ENCODE measurements at places on chromosomes 4 and X. TPM values are rescaled to one million over a fixed set of nuclear protein-coding genes. Genes with fewer than 3 reads are reported as not detected.
A peak's percentile ranks its signal among the peaks of the same experiment; 100 is the strongest.

RAB41 gene
- total RNA-seq: not detected

KLB gene
- not detected for total RNA-seq

GRCh38 chr4:186557061-186557460 lies 1.7 kb upstream of the MTNR1A start:
- H3K4me1 ChIP-seq: peaks cover 26% of the 10 kb centered on the region
- H3K36me3 ChIP-seq: no peaks in the 10 kb centered on the region
- H3K27me3 ChIP-seq: no peaks in the 10 kb centered on the region
- peak overlapping the region; percentile 7 for H3K27ac ChIP-seq
- peak; percentile 50 for DNase-seq
- no peak overlapping the region for H3K4me3 ChIP-seq

GRCh38 chr4:106486533-106486932 lies 118.0 kb upstream of the GIMD1 start:
- no peaks in the 10 kb centered on the region for H3K36me3 ChIP-seq
- H3K4me3 ChIP-seq: no peak overlapping the region
- H3K27me3 ChIP-seq: no peaks in the 10 kb centered on the region
- no peak for DNase-seq
- no peak overlapping the region for H3K27ac ChIP-seq

DNA sequence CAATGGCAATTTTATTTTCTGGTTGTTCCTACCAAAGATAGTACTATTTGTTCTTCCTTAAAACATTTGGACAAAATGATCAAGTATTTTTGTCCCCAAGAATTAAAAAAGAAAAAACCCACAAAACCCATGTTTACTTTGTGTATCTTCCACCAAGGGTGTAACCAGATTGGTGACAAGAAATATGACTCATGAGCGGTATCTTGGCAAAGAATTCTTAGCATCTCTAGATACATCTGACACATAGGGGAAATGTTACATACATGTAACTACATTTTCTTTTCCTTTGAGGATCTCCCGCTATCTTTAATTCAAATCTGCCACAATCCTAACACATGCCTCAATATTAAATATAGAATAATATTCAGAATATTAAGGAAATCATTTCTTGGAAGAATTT lies 78.7 kb downstream of the WDFY3 start:
- no peak overlapping the region for H3K4me3 ChIP-seq
- H3K4me1 ChIP-seq: peaks cover 15% of the 10 kb centered on the region
- no peak for DNase-seq
- H3K27me3 ChIP-seq: no peaks in the 10 kb centered on the region
- H3K27ac ChIP-seq: no peak overlapping the region
- H3K36me3 ChIP-seq: peaks cover 12% of the 10 kb centered on the region

LINC00632 gene
- total RNA-seq: not detected

PPAT gene
- 40.6 TPM for total RNA-seq

DNA sequence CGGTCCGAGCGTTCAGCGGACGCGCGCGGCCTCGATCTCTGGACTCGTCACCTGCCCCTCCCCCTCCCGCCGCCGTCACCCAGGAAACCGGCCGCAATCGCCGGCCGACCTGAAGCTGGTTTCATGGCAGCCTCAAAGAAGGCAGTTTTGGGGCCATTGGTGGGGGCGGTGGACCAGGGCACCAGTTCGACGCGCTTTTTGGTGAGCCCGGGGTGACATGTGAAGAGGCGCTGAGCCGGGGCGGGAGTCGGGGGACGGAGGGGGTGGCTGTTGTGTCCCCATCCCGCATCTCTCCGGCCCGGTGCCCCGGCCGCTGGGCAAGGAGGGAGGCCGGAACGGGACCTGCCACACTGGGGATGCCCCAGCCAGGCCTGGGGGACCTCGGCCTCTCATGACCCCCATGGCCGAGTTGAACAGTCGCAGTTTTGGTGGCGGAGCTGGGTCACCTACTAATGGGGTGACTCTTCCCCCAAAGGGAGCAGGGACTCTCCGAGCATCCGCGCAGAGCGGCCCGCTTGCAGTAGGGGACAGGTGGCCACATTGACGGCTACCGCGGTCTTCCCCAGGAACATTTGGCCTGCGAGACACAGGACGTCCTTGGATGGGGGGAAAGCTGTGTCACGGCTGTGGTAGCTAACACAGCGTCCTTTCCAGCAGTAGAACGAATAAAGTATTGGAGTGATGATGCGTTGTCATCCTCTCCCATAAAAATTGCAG lies at the start of gene GK:
Gene GK (plus strand): TSS at position 9 of the 717 bp plus-strand sequence. CDS start 115 bp downstream, at position 124.
- peak; percentile 35 for DNase-seq
- peak within 1 kb of the TSS; percentile 71 for H3K27ac ChIP-seq
- H3K4me1 ChIP-seq: peaks cover 10% of the 10 kb centered on the region
- H3K36me3 ChIP-seq: no peaks in the 10 kb centered on the region

BRCC3 gene
- total RNA-seq: 12.1 TPM

PNMA3 gene
- total RNA-seq: not detected

BCORL1 gene
- total RNA-seq: 0.47 TPM

- H3K4me3 ChIP-seq: no peak overlapping the region
- no peaks in the 10 kb centered on the region for H3K4me1 ChIP-seq
- H3K36me3 ChIP-seq: no peaks in the 10 kb centered on the region
- H3K27ac ChIP-seq: no peak overlapping the region
- no peak for DNase-seq
- no peaks in the 10 kb centered on the region for H3K27me3 ChIP-seq
Observed at GRCh38 chrX:47743504-47743903, 84.5 kb upstream of the UXT start.

GCNA gene
- not detected for total RNA-seq

DNA sequence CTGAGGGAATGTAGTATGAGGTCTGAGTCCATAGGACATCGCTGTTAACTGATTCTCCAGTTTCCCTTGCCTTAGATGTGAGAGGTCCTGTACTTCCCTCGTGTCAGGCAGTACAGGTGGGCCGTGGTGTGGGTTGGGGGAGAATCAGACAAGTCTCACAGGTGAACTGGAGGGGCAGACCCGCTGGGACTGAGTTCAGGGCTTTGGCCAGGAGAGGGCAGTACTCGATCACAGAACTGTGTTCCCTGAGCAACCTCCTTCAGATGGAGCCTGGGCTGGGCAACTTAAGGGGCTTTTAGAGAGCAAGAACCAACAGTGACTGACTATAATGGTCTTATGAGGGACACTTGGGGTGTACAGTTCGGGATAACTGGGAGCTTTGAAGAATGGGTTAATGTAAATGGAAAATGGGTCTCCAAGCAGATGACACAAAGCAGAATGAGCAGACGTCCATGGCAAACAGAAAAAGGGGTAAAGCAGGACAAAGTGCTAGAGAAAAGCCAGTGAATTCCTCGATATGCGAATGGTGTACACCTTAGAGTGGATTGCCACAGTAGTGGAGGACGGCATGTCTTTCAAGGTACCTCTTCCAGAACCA lies 83.6 kb downstream of the CCNG2 start:
- H3K27ac ChIP-seq: no peak overlapping the region
- H3K27me3 ChIP-seq: peaks cover 13% of the 10 kb centered on the region
- H3K4me1 ChIP-seq: no peaks in the 10 kb centered on the region
- DNase-seq: peak; percentile 24
- no peak overlapping the region for H3K4me3 ChIP-seq

- H3K4me3 ChIP-seq: no peak overlapping the region
- H3K27ac ChIP-seq: no peak overlapping the region
- H3K4me1 ChIP-seq: no peaks in the 10 kb centered on the region
- H3K36me3 ChIP-seq: no peaks in the 10 kb centered on the region
Observed at GRCh38 chrX:70960730-70961129, 29.8 kb upstream of the SLC7A3 start.

- no peak for DNase-seq
- no peaks in the 10 kb centered on the region for H3K4me1 ChIP-seq
- H3K4me3 ChIP-seq: no peak within 1 kb of the TSS
- H3K36me3 ChIP-seq: no peaks in the 10 kb centered on the region
- no peak within 1 kb of the TSS for H3K27ac ChIP-seq
- H3K27me3 ChIP-seq: no peaks in the 10 kb centered on the region
Observed at GRCh38 chr4:11428231-11428898, at the start of gene HS3ST1. Gene HS3ST1 (minus strand): TSS chr4:11428894. CDS start chr4:11400005, 28,889 bp downstream.

DNA sequence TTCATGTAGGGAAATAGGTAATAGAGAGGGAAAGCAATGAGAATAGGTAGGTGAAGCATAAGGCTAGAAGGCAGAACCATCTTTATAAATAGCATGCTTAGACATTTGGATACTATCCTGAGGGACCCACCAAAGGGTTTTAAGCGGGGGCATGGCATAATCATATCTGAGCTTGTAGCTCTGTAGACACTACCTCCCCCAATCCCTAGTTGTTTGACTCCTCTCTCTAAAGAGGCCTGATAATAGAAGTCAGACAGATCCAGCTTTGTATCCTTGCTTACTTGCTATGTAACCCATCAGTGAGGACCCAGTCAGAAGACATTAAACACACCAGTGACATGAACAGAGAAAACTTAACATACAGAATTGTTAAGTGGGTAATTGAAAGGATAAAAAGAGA lies 58.7 kb downstream of the SCFD2 start:
- H3K36me3 ChIP-seq: no peaks in the 10 kb centered on the region
- no peaks in the 10 kb centered on the region for H3K4me1 ChIP-seq
- no peaks in the 10 kb centered on the region for H3K27me3 ChIP-seq
- no peak overlapping the region for H3K4me3 ChIP-seq
- DNase-seq: no peak

- no peak overlapping the region for H3K27ac ChIP-seq
- H3K4me3 ChIP-seq: no peak overlapping the region
- DNase-seq: no peak
- no peaks in the 10 kb centered on the region for H3K27me3 ChIP-seq
Observed at GRCh38 chr4:185920691-185921260, 108.8 kb upstream of the SORBS2 start.

GRCh38 chrX:21800344-21800770 lies 39.1 kb upstream of the MBTPS2 start:
- no peak for DNase-seq
- no peaks in the 10 kb centered on the region for H3K4me1 ChIP-seq
- H3K4me3 ChIP-seq: no peak overlapping the region
- H3K27ac ChIP-seq: no peak overlapping the region

- no peaks in the 10 kb centered on the region for H3K27me3 ChIP-seq
- no peaks in the 10 kb centered on the region for H3K36me3 ChIP-seq
- no peak overlapping the region for H3K4me3 ChIP-seq
- H3K27ac ChIP-seq: no peak overlapping the region
- DNase-seq: no peak
Observed at GRCh38 chr4:42855779-42856178, 36.7 kb upstream of the GRXCR1 start.

CYBB gene
- 0.24 TPM for total RNA-seq

GRCh38 chr4:110668463-110669235 lies 45.8 kb upstream of the PITX2 start:
- no peak overlapping the region for H3K4me3 ChIP-seq
- H3K27me3 ChIP-seq: no peaks in the 10 kb centered on the region
- no peaks in the 10 kb centered on the region for H3K36me3 ChIP-seq
- no peak overlapping the region for H3K27ac ChIP-seq
- H3K4me1 ChIP-seq: peaks cover 12% of the 10 kb centered on the region
- DNase-seq: peak; percentile 11

- H3K4me1 ChIP-seq: no peaks in the 10 kb centered on the region
- H3K27ac ChIP-seq: no peak overlapping the region
- no peaks in the 10 kb centered on the region for H3K36me3 ChIP-seq
- H3K27me3 ChIP-seq: no peaks in the 10 kb centered on the region
Observed at GRCh38 chr4:41014158-41014557, 200.2 kb downstream of the APBB2 start.

DNA sequence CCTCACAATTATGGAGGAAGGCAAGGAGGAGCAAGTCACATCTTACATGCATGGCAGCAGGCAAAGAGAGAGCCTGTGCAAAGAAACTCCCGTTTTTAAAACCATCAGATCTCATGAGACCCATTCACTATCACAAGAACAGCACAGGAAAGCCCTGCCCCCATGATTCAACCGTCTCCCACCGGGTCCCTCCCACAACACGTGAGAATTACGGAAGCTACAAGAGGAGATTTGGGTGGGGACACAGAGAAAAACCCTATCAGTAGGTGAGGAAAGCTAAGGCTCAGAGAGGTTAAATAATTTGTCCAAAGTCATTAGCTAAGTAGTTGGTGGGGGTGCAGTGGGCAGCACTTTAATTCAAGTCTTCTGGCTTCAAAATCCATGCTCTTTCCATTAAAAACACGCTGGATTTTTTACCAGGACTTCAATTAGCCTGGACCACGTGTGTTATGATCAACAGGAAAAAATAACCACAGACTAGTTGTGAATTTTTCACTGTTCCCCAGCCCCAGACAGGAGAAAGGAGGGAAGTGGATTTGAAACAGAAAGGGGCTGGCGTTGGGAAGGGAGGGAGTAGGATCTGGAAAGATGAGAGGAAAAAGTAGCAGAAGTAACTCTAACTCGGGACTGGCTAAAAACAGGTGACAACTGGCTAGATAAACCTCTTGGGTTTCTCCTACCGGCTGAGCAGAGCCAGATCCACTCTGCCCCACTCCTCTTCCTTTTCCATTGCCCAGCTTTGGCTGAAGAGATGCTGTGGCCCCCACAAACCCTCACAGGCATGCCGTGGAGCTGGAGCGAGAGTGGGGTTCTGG lies 986 bp downstream of the MTMR8 start:
- no peaks in the 10 kb centered on the region for H3K4me1 ChIP-seq
- no peak overlapping the region for H3K4me3 ChIP-seq
- no peaks in the 10 kb centered on the region for H3K27me3 ChIP-seq
- no peaks in the 10 kb centered on the region for H3K36me3 ChIP-seq
- no peak overlapping the region for H3K27ac ChIP-seq

TCEAL9 gene
- total RNA-seq: 277 TPM

DNA sequence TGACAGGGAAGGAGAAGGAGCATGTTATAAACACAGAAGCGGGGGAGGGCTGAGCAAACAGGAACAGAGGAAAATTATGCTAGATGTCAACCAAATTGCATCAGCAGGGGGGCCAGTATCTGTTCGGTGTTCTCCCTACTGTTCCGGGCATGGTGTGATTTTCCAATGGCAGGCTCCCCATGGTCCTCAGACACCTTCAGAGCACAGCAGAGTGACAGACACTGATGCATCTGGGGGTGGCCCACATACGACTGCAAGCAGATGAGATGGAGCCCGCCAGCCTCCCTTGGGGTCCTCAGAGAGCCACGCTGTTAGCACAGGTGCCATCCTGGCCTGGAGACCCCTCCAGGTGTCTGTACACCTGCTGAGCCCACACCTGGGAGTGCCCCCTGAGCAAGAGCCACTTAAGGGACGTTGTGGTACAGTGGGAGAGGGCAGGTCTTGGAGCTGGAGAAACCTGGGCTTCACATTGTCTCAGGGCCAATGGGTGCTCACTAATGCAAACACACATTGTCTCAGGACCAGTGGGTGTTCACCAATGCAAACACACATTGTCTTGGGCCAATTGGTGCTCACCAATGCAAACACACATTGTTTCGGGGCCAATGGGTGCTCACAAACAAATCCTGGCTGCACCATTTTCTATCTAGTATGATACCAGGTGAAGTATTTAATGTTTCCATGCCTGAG lies 95.4 kb downstream of the SLC2A9 start:
- no peak overlapping the region for H3K4me3 ChIP-seq
- H3K27ac ChIP-seq: no peak overlapping the region
- H3K4me1 ChIP-seq: no peaks in the 10 kb centered on the region
- DNase-seq: no peak
- no peaks in the 10 kb centered on the region for H3K27me3 ChIP-seq

P2RY4 gene
- not detected for total RNA-seq

GRCh38 chrX:7146020-7146702 lies 1.4 kb upstream of the STS start:
- 0 out of 2 replicates have a peak, but pooled peaks cover 2% of the 10 kb centered on the region for H3K36me3 ChIP-seq
- H3K27me3 ChIP-seq: no peaks in the 10 kb centered on the region
- H3K4me3 ChIP-seq: no peak overlapping the region
- no peak for DNase-seq
- no peak overlapping the region for H3K27ac ChIP-seq
